ENCODE measurements at places on chromosomes 2 and 18.
A peak's percentile ranks its signal among the peaks of the same experiment; 100 is the strongest.

GRCh38 chr2:201233812-201234662 lies 26.3 kb upstream of the CASP8 start:
- no peak for DNase-seq

DNA sequence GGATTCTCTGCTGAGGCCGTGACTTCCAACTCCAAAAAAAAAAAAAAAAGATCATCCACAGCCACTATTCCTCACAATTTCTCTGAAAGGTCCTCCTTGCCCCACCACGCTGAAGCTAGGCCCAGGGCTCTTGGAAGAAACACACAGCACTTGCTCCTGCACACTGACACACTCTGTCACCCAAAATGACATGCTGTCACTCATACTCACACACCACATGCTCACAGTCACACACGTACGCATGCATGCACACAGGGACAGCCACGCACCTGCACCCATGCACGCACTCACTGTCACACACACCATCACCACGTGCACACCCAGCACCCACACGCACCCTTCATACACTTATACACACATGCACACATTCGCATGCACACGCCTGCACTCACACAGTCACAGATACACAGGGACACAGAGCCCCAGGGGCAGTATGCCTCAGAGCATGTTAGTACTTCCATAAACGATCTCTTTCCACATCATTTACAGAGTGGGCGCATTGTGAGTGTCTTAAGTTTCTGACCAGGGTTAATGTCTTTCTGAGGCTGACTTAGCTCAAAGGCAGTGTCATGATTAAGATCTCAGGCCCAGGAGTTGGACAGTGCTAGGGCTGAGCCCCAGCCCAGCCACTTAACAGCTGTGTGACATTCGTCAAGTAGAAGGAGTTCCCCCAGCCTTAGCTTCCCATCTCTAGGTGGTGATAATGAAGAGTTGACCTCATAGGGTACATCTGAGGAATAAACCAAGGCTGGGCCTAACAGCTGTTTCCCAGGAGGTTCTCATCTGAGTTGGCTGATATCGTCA lies 93.4 kb downstream of the GLI2 start:
- DNase-seq, result no peak

DNA sequence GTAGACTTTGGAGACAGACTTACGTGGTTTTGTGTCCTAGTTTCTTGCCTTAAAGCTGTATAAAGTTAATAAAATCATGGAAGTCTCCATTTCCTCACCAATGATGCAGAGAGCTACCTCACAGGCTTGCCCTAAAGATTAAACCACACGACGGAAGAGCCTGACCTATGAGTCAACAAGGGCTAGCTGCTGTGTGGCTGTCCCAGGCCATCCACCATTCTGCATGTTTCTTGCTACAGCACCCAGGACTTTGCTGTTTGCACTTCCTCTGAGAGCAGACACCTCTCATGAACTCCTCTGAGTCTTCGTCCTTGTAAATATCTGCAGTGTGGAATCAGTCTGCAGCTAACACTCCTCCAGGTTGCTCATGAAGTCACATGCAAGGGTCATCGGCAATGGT lies 160.0 kb upstream of the TRIB2 start:
- DNase-seq, result no peak

DNA sequence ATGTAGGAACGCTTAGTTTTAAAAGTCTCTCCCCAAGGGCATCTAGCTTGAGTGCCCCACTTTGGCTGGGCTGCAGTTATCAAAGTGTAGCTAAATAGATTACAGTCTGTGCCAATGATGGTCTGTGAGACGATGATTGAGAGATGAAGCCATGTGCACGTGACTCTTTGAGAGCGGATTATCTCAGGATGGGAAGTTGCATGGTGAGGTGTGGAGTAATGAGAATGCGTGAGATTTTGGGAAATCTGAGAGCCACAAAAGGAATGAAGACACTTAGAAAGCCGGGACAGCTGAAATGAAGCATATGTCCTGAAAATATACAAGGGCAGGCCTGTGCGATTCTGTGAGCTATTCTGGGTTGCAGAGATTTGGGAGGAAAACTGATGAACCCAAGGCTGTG lies 370.0 kb downstream of the TGIF1 start:
- DNase-seq, result no peak

- DNase-seq, result no peak
These were observed 97.3 kb upstream of the CREB1 start for GRCh38 chr2:207432453-207432852.

DNA sequence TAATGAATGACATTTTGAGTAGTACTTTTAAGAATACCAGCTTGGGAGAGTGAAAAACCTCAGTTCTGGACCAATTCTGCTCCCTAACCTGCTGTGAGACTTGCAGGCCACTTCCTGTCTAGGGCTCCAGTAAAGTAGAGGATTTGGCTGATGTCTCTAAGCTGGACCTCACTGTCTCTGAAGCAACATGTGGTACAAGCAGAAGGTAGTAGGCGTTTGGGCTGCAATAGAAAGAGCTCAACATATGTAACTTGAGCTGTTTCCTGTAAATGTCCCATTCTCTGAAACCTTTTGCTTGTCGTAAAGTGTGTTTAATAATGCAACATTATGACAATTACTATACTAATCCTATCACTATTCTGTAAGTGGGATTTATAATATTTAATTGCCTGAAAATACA lies 213.1 kb downstream of the MYO3B start:
- DNase-seq, result no peak

DNA sequence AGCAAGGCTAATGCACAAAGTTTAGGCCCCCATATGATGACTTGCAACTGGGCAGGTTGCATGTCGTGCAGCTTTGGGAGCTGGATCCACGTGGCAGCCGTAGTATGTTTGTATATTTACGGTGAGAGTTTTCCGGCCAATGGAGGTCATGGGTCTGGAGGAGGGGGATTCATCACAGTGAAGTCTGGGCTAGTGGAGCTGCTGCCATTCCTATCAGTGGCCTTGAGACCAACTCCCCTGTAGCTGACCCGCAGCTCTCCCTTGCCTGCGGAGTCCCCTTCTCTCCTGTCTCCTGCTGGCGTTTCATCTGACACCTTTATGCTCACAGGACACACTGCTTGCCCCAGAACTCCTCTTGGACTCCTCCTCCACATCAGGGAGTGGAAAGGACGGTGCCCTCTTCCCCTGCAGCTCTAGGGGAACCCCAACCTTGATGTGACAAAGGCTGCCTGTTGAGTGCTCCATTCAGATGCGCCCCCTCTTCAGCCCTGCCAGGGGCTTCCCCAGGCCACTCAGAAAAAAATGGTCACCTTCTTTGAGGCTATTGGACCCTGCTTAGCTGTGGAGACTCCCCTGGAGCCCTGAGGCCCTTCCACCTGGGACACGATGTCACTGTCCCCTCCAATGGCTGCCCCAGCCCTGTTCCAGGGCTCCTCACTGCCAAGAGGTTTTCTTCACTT lies 121.7 kb downstream of the PXDN start:
- no peak for DNase-seq

- DNase-seq, result no peak
These were observed 31.3 kb downstream of the KIAA2012 start for GRCh38 chr2:202104286-202104870.

- no peak for DNase-seq
These were observed 15.2 kb downstream of the GALNT3 start for GRCh38 chr2:165778653-165779451.

- DNase-seq, result no peak
These were observed 76.2 kb downstream of the CHRNA1 start for GRCh38 chr2:174688079-174688478.

- no peak for DNase-seq
These were observed 96.1 kb upstream of the SALL3 start for GRCh38 chr18:78883501-78883900.

- DNase-seq, result no peak
These were observed 7.9 kb downstream of the KHK start for GRCh38 chr2:27094353-27094984.

DNA sequence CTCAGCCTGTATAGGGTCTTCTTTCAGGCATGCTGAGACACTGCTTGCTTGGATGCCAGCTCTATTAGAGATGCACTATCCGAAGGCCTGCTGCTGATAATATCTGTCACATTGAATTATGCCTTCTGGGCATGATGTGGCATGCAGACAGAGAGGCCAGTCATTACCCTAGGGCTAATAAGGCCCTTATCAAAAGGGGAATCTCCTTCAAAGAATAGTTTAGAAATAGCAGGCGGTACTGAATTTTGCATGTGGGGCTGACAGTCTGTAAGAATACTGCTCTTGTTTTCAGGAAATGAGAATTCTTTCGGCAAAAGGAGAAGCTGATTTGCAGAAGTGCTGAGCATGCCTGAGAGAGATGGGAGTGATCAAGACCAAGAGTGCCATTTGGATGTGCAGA lies 13.1 kb upstream of the LHCGR start:
- no peak for DNase-seq

DNA sequence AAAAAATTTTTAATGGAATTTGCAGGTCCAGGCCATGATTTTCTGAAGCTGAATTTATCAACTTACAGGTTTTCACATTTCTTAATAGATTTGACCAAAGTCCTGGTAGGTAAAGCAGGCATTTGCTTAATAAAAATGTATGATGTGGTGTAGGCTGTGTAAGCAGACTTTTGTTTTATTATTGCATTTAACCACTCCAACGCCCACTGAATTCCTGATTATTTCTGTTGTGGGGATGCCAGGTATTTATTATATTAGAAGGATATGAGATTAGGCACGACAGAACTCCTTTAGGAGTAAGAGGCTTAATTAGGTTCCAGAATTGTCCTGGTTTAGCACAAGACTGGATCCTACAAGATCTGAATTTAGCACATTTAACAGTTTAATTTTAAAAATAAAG lies 111.1 kb downstream of the ADCYAP1 start:
- no peak for DNase-seq

DNA sequence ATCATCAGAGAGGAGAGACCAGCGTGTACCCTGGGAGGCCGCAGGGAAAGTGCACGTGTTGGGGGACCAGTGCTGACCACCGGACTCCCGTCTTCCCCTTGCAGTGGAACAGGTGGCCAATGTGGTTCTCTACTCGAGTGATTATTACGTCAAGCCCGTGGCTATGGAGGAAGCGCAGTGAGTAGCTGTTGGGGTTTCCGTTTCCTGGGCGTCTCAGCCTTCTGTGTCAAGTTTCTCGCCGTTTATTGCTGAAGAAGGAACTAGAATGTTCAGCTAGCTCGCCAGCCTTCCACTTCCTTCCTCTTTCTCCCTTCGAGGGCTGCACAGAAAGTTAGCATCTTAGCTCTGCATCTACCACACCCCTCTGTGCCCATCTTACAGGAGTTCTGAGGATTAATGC lies 22.8 kb upstream of the DGKD start:
- DNase-seq, result peak; percentile 63

- DNase-seq, result no peak
These were observed 354.1 kb downstream of the EIPR1 start for GRCh38 chr2:3023531-3023930.

- DNase-seq, result no peak
These were observed 9.6 kb downstream of the SERPINB12 start for GRCh38 chr18:63551769-63552168.

DNA sequence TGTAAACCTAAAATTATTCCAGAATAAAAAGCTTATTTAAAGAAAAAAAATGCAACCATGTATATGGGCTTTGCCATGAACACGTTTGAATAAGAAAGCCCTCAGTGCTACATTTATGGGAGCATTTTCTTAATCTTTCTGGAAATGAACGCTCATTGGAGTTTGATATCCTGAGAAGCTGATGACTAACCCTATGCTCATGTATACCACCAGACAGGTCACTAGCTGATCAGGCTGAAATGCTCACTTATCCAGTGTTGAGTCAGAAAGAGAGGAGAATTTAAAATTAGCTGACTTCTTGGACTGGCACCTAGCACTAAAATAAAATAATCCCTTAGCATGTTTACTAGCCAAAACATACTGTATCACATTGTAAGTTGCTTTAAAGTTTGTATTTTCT lies 254.9 kb upstream of the SIX3 start:
- no peak for DNase-seq

GRCh38 chr2:238901461-238902057 lies 53.7 kb downstream of the TWIST2 start:
- DNase-seq, result no peak

- no peak for DNase-seq
These were observed 711.9 kb downstream of the SUCLG1 start for GRCh38 chr2:83747141-83747540.

DNA sequence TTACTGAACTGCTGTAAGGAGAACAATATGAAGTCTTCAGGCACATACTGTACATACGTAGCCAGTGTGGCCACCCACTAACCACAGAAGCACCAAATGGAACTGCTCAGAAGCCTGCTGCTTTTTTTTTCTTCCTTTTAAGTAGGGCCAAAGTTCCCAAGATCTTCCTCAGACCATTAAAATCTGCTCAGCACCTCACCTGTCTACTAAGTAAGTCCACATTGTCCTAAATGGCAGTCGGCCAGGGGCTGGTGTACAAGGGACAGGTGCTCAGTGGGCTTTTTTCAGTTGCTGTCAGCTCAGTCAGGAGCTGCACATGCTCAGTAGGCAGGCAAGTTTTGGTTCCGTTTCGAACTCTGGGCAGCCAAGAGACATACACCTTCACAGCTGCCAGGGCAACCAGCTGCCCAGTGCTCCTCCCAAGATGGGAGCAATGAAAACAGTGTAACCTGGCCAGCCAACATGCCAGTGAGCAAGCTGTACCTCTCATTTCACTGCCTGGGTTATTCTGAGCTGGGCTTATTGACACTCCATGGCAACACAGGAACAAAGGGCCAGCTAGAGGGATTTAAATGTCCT lies 86.1 kb downstream of the ACVR1 start:
- no peak for DNase-seq

DNA sequence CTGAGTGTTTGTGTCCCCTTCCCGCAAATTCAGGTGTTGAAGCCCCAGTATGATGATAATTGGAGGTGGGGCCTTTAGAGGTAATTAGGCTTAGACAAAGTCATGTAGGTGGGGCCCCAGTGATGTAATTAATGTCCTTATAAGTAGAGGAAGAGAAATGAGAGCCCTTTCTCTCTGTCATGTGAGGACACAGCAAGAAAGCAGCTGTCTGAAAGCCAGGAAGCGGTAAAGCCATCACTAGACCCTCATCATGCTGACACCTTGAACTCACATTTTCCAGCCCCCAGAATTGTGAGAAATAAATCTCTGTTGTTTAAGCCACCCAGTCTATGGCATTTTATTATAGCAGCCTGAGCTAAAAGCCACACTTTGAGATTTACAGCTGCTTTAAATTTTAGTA lies 1580.0 kb downstream of the LRP1B start:
- no peak for DNase-seq

DNA sequence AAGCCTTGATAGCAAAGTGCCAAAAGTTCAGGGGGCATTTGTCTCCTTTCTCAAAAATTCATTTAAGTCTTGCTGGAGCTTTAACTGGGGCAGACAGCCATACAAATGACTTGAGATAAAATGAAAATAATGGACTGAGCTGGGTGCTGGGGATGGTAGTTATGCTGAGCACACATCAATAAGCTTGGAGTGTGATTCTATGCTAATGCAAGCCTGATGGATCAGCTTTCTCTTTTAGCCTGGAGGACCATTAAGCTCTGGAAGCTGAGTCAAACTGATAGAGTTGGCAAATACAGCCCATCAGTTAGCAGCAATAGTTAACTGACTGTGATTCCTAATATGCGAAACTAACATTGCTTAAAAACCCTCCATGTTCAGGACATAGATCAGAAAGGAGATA lies 98.0 kb downstream of the CAMKMT start:
- DNase-seq, result no peak

GRCh38 chr2:2707206-2707991 lies 376.3 kb upstream of the MYT1L start:
- DNase-seq, result no peak

GRCh38 chr18:11972371-11973174 lies 8.7 kb upstream of the IMPA2 start:
- no peak for DNase-seq

- DNase-seq, result no peak
These were observed 663.3 kb upstream of the CHAC2 start for GRCh38 chr2:53104263-53104662.

- DNase-seq, result no peak
These were observed 1.1 kb downstream of the EMILIN1 start for GRCh38 chr2:27079233-27080139.

- no peak for DNase-seq
These were observed 62.7 kb upstream of the CTDP1 start for GRCh38 chr18:79616651-79617510.
